Activated CD4-positive, CD25-positive, alpha-beta regulatory T cell treated with anti-CD3 and anti-CD28 coated beads, Interleukin-2, amount 50 U/mL, for 24 hours (primary cell): ENCODE measurements at places on chromosomes 11 and 22.

- no peak for ATAC-seq
Observed at GRCh38 chr11:70506986-70507385, 108.7 kb downstream of the CTTN start.

- ATAC-seq = no peak
Observed at GRCh38 chr11:132330515-132330914, 960.1 kb downstream of the NTM start.

GRCh38 chr11:58776891-58777710, 45.4 kb upstream of the GLYAT start:
- no peak for ATAC-seq

DNA sequence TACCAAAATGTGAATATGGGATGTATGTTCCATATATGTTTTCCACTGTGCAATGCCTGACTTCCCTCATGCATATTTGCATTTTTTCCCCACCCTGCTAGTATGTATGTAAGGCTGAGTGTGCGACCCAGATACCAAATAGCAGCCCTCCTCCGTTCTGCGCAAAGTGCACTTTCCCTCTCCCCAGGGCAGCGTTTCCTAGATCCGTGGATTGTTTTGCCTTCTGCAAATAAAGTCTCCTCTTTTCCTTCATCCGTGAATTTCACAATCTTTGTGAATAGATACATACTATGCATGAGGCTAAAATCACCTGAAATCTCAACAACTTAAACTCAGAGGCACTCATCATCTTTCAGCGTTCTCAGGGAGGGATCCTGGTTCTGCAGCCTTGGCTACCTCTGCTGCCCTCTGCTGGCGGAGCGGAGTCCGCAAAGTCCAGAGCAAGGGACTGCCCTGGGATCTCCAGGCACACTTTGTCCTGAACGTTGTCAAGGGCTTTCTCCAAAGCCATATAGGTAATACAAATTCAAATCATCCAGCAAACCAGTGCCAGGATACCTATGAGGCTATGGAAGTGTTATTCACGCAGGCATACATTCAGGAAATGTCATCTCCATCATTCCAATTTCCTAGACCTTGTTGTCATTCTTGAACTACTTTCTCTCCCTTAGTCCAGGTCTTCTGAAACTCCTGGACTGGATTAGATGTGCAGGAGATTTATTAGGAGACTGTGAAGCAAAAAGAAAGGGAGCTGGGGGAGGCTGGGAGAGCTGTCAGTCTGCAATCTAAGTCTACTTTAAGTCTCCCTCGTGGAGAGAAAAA, 53.1 kb downstream of the CNTF start:
- ATAC-seq = peak; percentile 87

- peak; percentile 30 for ATAC-seq
Observed at GRCh38 chr11:45527898-45528297, 137.5 kb downstream of the CHST1 start.

GRCh38 chr11:9834291-9834690, 170.4 kb downstream of the SWAP70 start:
- no peak for ATAC-seq

DNA sequence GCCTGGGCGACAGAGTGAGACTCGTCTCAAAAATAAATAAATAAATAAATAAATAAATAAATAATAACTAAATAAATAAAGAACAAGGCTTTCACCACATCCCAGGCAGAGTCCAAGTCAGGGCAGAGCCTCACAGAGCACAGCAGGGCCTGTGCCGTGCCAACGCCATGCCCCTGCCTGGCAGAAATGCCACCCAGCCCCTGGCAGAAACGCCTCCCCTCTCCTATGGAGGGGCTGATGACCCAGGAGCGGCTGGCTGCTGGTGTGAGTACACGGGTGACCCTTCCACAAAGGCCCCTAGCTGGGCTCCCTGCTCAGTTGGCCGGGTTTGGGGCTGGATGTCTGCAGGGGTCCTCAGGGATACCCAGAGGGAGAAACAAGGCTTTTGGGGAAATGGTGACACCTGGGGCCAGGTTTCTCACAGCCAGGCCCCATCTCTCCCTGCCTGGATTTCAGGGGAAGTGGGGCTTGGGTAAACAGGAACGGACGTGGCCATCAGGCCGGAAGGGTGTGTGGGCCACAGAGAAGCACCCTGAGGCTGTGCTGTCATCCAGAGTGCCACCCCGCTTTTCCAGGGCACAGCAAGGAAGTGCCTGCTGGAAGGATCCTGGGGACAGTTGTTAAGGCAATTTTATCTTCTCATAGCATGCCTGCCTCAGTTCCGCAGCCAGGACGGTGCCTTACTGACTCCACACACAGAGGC, 5.1 kb downstream of the BID start:
- ATAC-seq = no peak

DNA sequence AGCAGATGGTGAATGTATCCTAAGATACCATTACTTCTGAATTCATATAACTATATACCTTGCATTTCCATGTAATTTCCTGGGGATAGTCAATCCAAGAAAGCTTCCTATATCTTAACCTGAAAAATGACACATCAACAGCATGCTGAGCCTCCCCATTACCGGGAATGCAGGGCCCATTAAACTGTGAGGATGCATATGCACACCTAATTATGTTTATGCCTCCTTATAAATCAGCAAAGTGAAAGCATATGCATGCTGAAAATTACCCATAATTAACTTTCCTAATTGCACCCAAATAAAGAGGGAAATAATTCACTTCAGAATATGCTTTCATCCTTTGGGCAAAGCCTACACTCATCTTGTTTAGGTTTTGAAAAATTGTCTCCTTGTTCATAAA, 663.0 kb downstream of the KCNA4 start:
- ATAC-seq = no peak

GRCh38 chr22:44463151-44463550, 34.9 kb downstream of the RTL6 start:
- ATAC-seq = no peak

GRCh38 chr11:60005360-60005759, 11.6 kb upstream of the OOSP4B start:
- no peak for ATAC-seq
